ENCODE measurements at places on chromosomes 1 and 21.

DNA sequence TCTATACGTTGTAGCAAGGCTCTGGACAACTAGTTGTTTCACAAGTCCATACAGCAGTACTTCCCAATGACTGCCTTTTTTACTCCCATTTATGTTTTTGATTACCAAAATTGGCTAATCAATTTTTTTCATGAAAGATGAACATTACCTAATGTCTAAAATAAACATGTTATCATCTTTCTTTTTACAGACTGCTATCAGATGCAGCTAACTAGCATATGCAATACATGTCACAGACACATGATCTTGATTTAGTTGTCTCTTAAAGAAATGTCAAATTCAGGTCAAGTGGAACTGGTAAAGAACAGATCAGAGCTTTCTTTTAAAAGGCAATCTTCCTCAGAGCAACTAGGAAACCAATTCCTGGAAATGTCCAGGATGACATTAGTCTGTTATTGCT, 630 bp upstream of the DBT start:
- DNase-seq = no peak

GRCh38 chr1:224448453-224449017, 13.9 kb upstream of the WDR26 start:
- DNase-seq = no peak

DNA sequence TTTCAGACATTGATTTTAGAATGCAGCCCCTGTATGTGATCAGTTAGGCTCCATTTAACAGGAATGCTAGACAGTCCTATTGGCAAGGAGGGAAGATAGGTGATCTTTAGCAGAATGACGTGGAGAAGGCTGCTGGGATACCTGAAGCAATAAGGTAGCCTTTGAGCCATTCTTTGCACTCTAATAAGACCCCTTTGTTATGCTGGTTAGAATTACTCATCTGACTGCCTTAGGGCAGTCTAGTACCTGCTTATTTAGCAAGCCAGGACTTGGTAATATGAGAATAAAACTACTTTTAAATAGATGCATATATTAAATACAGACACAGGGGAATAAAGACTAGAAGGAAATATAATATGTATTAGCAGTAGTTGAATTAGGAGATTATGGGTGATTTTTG, 29.1 kb downstream of the NGF start:
- no peak for DNase-seq

DNA sequence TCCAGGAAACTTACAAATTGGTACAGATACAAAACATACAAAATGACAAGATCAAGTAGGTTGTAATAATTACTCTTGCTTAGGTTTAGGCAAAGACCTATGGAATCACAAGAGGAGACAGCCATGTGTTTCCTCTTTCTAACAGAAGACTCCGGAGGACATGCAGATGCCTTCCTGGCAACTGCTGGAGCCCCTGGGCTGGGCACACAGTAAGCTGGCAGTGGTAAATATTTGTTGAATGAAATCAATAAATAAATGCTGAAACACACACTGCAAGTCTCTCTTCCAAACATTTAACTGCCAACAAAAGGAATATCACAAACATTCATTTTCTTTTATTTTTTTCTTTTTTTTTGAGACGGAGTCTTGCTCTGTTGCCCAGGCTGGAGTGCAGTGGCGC, 149.4 kb downstream of the SLC45A1 start:
- no peak for DNase-seq

DNA sequence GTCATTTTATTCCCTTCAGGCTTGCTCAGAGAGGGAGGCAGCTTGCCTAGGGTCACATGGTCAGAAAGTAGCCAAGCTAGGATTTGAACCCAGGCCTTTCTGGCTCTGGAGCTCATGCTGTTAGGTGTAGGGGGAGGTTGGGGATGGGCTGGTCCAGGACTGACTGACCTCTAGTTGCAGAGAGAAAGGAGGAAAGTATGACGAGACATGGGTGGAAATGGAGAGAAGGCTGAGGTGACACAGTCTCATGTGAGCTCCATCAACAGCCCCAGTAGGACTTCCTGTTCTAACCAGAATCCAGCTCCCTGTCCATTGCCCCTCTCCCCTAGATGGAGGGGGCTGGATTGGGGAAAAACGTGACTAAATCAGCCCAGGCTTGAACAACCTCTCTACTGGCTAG, 15.5 kb upstream of the SYNC start:
- DNase-seq = no peak

GRCh38 chr1:29889776-29890175, 653.5 kb downstream of the PTPRU start:
- no peak for DNase-seq

GRCh38 chr1:169844941-169845608, 48.6 kb downstream of the SCYL3 start:
- DNase-seq = no peak

- DNase-seq = peak; percentile 93
Observed at GRCh38 chr1:156912861-156913808, 7.3 kb upstream of the LRRC71 start.

Data from NCI-H2029 (cell line).